ENCODE measurements at places on chromosomes 12 and 14.

DNA sequence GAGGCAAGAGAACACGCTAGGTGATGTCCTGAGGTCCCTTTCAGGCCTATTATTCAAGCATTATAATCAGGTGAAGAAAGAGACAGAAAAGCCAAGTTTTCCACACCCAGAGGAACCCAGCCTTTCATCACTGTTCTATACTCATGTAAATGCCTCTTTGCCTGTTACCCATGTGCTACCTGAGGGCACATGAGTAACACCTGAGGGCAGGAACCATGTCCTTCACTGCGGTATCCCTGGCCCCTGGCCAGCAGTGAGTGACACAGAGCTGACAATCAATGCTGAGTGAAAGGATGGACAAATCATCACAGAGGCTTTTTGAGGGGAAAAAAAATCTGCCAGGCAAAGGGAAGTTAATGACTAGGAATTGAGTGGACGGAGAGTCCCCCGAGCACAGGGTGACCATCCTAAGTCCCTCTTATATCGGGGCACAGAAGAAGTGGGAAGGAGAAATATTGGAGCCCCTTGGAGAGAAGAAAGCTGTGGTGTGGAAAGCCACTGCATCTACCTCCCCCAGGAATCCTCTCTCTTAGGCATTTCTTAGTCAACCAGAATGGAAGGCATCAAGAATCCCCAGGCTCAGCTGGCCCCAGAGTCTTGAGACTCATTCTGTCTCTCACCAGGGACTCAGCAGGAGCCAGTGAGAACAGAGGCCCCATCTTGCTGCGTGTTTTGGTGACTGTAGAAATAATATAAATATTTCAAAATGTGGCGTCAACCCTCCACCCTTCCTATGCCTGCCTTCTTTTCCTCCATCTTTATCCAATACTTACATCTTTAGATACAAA is 212.9 kb downstream of the DPF3 start:
- no peak for DNase-seq

DNA sequence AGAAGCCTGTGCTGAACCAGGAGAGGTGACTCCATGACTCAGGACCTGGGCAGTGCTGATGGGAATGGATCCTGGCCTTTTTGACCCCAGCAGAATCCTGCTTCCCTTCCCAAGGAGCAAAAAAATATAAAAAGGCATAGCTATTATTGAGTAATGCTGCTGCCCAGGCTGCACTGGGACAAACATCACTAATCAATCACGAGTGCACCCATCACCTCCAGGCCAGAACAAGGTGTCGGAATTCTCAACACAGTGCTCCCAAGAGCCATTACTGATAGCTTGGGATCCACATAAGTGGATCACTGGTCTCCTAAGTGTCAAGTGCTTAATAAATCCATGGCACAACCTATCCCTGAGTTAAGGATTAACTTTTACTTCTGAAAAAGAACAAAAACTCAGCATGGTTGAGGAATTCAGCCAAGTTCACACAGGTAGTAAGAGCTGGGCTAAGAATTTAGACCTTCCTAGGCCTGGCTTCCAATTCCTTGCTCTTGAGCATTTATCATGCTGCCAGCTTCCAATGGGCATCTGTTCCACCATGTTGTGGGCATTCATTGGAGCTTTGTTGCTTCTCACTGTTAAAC is 31.9 kb downstream of the IRF2BPL start:
- DNase-seq: no peak

DNA sequence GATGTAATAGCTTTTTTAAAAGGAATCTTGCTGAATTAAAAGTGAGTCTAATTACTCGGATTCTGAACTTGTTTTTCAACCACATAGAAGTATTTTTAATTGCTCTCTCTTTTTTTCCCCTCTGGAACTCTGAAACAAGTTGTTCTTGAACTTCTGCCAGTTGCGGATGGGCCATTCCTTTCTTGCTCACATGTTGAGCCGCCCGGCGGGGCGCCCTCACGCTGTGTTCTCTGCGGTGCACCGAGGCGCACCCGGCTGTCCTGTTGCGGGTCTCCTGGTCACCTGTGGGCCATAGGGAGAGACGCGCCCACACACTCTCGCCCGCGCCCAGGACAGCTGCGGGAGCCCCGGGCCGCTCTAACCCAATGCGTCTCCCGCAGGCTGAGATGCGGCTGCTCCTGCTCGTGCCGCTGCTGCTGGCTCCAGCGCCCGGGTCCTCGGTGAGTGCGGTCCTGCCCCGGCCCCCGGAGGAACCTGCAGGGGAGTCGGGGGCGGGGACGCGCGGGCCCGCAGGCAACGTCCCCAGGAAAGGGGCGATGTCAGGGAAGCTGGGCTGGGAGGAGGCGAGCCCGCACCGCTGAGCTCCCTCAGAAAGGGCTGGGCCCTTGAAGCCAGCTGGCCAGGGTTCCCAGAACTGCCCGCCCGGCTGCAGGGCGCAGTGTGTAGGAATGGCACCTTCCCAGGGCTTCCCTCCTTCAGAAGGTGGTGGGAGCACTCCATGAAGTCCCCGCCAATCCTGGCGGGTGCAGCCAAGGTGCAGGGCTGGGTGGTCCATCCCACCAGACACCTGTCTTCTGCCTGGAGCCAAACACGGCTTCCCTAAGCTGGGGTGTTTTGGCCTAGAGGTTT is 2.3 kb downstream of the PAPLN start:
- no peak for DNase-seq

DNA sequence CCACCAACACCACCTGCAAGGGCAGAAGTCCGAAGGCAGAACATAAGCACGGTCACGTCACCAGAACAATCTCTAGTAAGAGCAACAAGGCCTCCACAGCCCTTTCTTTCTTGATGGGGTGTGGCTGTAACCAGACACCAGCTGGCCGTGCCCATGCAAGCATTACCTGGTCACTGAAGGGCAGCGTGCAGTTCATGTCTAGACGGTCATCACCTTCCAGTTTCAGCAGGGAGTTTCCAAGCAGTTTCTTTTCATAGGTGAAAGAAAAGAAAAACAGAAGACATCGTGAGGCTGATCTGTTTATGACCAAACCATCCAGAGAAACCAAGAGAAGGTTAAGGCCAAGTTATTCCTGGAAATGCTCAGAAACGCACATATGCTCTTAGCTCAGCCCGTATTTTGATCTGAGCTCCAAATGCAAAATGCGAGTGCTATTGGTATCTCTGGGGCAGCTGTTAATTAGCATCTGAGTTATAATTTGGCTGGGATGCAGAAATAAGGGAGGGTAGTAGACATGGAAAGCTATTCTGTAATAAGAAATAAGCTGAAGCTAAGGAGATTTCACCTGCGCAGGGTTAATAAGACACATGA is 42.5 kb downstream of the PRKAB1 start:
- DNase-seq: no peak

GRCh38 chr12:5187136-5187535 is 143.5 kb downstream of the KCNA5 start:
- no peak for DNase-seq

DNA sequence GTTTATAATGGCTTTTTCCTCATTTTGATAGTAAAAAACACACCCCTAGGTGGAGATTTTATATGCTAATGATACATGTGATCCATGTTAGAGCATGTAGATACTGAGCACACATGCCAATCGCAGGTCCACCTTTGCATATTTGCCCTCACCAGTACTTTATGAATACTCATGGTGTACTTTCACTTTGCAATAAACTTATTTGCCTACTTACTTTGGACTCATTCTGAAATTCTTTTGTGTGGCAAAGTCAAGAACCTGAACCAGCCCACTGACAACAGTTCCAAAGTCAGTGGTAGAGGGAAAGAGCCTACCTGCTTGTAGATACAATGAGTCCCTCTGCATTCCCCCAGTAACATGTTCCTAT is 58.5 kb upstream of the DHRS4 start:
- DNase-seq: no peak

- no peak for DNase-seq
These were observed 94.0 kb downstream of the TBX5 start for GRCh38 chr12:114311974-114312373.

GRCh38 chr14:104085889-104086201 is 345 bp downstream of the ASPG start:
- DNase-seq: no peak

GRCh38 chr14:105885561-105886320 is 359.4 kb downstream of the TMEM121 start:
- DNase-seq: no peak

DNA sequence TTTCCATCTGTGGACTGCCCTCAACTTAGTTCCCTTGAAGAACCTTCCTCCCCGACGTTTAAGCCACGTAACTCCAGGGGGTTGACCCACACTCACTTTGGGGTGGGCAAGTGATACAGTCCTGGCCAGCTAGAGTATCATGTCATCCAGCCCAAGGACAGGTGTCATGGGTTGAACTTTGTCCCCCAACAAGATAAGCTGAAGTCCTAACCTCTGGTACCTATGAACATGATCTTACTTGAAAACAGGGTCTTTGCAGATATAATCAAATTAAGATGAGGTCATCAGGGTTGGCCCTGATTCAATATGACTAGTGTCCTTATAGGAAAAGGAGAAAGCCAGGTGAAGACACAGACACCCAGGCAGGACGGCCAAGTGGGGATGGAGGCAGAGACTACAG is 68.6 kb downstream of the ITPK1 start:
- DNase-seq: no peak

GRCh38 chr12:89494411-89495231 is 30.0 kb downstream of the GALNT4 start:
- DNase-seq: no peak

DNA sequence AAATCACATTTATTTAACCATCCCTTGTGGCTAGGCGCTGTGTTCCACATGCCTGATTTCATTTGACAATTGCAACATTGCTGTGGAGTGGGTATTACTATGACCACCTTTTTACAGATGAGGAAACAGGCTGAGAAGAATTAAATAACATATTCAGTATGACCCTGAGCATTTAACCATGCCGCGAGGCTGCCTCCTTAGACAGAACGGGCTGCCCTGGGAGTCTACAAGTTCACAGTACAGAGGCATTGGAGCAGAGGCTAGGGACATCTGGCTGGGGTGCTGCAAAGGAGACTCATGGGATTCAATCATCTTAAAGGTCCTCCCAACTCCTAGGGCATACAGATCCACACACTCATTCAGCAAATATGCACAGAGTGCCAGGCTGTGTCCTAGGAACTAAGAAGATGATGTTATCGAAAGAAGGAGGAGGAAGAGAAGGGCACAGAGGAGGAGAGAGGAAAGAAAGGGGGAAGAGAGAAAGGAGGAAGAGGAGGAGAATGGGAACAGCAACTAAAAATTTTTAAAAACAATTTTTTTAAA is 164.7 kb upstream of the CCND2 start:
- DNase-seq: no peak

DNA sequence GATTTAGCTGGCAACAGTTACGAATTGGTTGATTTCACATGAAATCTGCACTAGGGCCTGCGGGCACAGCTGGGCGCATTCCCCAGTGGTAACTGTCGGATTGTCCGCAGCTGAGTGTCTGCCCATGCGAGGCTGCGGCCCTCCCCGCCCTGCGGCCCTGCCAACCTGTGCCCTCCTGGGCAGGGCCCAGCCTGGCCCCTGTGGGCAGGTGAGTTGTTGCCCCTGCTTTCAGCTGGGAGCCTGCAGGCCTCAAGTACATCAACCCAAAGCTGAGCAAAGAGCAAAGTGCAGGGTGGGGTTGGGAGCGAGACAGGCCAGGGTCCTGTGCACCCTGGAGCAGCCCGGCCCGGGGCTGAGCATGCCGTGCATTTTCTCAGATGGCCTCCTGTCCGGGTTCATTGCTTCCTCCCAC is 89.1 kb downstream of the ADGRD1 start:
- no peak for DNase-seq

DNA sequence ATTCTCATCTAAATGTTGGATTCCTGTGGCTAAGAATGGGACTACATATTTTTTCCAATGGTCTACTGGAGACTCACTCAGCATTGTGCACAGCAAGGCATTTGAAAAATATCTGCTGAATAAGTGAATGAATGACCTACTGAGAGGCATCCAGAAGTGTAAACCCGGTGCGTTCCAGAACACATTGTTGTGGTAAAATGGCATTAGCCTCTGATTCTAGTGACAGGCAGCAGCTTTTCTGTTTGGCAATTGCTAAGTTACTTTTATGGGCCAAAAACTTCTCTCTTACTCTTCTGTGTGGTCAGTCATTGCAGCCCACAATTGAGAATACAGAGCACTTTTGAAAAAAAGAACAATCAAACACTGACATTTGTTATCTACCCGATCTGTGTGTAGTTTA is 36.5 kb downstream of the WIF1 start:
- no peak for DNase-seq

DNA sequence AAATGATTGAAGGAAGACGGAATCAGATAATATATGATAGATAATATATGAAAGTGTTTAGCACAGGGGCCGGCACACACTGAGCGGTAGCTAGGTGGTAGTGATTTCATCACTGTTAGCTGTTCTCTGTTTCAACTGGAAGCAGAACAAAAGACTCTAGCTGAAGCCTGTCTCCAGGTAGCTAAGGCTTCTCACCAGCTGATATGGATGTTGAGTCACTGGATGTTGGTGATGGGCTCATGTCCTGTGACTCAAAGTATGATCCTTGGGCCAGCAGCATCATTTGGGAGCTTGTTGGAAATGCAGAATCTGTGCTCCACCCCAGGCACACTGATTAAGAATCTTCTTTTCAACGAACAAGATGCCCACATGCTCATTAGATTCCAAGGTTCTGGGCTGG is 21.7 kb upstream of the KCNA5 start:
- no peak for DNase-seq

GRCh38 chr12:89960011-89960507 is 251.4 kb upstream of the ATP2B1 start:
- no peak for DNase-seq

- DNase-seq: no peak
These were observed 57.9 kb downstream of the NAV3 start for GRCh38 chr12:77888611-77889010.

DNA sequence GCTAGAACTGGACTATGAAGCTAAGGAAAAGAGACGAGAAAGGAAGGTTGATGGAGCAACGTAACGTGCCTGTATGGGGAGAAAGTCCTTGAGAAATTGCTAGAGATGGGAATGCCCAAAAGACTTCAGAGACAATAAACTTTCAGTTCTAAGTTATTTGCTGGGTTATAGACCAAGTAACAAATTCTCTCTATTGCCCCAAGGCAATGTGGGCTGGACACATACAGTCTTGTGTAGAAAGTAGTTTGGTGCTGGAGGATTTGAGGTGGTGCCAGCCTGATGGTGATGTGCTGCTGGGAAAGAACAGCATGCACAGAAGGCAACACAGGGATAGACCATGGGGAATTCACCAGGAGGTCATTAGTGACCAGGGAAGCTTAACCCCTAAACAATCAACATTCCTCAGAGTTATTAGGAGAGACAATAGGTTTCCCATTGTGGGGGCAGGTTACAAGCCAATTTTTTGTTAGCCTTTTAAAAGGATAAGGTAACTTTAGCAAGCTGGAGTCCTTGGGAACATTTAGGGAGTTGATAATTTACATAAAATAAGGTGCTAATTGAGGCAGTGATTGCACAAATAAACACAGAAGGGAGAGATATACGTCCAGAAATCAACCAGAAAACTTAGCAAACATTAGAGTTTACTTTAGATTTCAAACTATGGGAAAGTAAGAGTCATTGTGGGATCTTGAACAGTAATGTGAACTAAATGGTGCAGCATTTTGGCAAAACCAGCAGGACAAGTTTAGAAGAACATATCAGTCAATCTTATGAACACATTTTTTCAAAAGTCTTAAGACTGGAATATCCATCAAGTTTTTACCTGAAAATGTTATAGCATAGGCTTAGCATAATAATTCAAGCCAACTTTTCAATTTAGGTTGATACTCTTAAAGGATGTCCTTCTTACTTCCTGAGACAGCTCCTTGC is 61.4 kb downstream of the LMNTD1 start:
- DNase-seq: no peak

- DNase-seq: no peak
These were observed 42.5 kb upstream of the BEGAIN start for GRCh38 chr14:100629696-100630095.
